CD4-positive, alpha-beta T cell treated with Interleukin-1 beta for 1 hour (primary cell): ENCODE measurements at places on chromosomes 6 and 20.

DNA sequence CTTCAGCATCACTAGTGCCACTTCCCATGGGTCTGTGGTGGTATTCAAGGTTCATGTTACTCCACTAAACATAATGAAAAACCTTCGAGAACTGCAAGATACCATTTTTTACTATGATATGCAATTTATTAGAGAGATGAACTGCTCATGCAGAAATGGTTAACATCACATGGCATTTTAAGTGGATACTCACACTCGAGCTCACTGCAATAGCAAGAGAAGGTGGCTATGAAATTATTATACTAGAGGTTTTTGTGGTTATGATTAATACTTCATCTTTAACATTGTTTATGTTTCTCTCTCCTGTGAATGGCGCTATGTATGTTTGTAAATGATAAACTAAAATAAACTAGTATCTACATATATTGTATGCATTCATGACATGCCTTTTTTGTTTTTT is 35.1 kb downstream of the SCAF8 start:
- DNase-seq = no peak

DNA sequence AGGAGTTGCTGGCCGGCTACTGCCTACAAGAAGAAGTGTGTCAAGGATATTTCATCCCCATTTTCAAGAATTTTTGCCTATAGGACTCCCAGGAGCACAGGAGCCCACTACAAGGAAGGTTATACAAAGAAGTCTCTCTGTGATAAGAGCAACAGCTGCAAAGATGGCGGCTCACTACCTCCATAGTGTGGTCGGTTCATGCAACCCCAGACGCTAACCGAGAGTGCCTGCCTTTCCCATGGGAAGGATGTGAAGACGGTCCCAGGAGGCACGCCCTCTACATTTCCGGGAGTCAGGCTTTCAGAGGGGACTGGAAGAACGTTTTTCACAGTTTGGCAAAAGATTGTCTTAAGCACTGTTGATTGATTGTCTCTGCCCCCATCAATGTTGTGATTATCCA is 816.3 kb downstream of the QKI start:
- DNase-seq = no peak

GRCh38 chr6:105993341-105994117 is 92.6 kb upstream of the PRDM1 start:
- DNase-seq = no peak

- no peak for DNase-seq
Measured at GRCh38 chr6:153102605-153103318, 28.3 kb downstream of the RGS17 start.

GRCh38 chr6:15544321-15544900 is 118.4 kb downstream of the DTNBP1 start:
- DNase-seq = no peak

- DNase-seq = no peak
Measured at GRCh38 chr6:47407300-47408281, 70.0 kb upstream of the CD2AP start.

DNA sequence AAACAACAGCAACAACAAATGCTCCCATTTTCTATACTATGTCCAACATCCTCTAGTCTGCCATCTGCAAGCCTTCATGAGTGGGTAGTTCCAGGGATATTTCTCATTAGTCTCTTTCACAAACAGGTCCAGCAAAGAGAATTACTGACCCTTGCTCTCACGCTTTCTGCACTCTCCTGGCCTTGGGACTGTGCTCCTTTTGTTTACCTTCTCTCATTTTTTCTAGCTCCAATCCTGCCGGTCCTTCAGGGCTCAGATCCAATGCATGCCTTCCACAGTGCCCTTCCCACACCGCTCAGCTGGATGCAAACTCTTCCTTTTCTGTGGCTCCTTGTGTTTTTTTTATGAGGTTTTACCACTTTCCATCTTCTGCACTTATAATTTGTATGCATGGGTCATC is 47.2 kb downstream of the ADTRP start:
- no peak for DNase-seq

DNA sequence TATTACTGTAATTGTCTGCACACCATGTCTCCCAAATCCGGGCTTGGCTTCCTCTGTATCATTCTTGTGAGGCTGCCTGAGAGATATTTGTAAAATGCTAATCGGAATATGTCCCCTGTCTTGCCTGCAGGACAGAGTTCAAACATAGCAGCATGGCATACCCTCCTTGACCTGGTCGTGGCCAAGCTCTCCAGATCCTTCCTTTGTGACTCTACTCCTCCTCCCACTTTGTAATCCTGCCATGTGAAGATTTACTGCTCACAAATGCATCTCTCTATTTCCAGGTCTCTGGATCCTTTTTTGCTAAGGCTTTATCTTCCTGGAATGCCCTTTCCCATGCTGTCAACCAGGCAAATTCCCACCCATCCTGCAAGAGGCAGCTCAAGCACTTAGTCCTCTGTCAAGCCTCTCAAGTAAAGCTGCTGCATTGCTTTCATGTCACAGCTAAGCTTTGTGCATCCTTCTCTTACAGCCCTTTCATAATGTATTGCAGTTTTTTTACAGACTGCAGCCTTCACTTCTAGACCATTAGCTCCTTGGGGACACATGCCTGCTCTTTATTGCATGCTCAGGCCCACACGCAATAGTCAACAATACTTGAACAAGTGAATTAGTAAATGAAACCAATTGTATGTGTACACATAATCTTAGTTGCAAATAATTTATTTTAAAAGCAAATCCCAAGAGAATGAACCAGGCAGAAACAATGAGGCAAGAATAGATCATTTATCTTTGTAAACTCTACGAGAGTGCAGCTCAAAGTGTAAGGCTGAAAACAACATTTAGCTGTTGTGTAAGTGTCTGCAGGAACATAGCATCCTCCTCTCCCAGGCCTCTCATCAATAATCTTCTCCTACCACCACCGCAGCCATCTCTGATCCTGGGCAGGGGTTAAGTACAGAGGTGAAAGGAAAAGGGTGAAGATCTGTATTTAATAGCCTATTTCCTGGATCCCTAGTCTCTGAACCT is 45.8 kb downstream of the HIVEP2 start:
- no peak for DNase-seq

DNA sequence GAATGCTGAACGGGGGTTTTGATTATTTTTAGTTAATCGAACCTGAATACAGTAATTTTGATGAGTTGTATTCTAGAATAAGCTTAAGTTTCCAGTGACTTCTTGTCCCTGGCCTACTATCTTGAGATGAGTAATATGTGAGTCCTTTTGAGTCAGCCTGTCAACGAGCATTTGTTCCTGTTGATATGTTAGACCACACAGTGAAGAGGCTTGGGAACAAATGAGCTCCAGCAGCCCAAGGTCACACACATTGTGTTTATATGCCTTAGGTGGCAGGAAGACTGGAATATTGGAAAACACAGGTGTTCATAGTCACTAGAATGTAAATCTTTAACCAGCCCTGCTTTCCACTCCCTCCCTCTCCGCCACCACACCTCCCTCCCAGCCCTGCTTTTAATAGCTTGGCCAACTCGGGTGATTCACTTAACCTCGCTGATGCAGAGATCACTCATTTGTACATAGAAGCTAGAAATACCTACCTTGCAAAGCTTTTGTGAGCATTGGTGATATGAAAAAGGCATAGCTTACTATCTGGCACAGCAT is 9.1 kb downstream of the SMPDL3A start:
- no peak for DNase-seq

GRCh38 chr20:19824861-19825260 is 66.8 kb downstream of the RIN2 start:
- DNase-seq = no peak

GRCh38 chr6:37868447-37868825 is 48.9 kb downstream of the ZFAND3 start:
- no peak for DNase-seq

- no peak for DNase-seq
Measured at GRCh38 chr20:6348908-6349307, 226.1 kb upstream of the FERMT1 start.

GRCh38 chr6:126941751-126942150 is 176.7 kb upstream of the RSPO3 start:
- DNase-seq = no peak

DNA sequence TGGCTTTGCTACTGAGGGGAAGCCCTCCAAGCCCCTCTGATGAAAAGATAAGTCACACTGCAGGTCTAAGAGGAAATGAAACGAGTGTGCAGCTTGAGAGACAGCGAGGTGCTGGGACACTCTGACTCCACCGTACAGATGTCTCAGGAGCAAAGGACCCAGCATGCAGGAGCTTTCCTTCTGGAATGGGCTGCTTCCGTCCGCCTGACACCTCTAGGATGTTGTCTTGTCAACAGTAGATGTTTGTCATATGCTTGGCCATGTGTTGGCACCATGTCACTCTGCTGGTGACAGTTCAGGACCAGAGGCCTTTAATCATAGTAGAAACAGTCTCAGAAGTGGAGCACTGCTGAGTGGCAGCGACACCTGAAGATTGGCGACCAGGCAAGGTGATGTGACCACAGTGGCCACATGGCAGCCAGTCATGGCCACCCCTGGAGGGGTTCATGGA is 46.7 kb downstream of the SLC24A3 start:
- no peak for DNase-seq

- DNase-seq = no peak
Measured at GRCh38 chr20:53827292-53828087, 233.9 kb upstream of the ZNF217 start.

DNA sequence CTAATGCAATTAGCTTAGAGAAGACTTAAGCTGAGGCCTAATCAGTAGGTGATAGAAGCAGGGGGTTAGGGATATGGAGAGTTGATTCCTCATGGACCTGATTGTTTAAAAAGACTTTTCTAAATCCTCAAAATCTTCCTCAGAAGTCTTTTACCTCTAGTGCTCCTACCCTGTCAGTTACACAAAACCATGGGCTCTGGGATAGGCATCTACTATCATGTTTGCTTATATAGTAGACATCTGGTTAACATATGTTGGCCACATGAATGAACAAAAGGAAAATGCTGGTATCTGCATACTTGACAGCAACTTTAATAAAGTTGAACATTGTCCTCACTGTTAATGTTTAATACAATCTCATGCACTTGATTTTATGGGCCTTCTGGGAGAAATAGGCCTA is 61.5 kb upstream of the FKBP1C start:
- DNase-seq = no peak

DNA sequence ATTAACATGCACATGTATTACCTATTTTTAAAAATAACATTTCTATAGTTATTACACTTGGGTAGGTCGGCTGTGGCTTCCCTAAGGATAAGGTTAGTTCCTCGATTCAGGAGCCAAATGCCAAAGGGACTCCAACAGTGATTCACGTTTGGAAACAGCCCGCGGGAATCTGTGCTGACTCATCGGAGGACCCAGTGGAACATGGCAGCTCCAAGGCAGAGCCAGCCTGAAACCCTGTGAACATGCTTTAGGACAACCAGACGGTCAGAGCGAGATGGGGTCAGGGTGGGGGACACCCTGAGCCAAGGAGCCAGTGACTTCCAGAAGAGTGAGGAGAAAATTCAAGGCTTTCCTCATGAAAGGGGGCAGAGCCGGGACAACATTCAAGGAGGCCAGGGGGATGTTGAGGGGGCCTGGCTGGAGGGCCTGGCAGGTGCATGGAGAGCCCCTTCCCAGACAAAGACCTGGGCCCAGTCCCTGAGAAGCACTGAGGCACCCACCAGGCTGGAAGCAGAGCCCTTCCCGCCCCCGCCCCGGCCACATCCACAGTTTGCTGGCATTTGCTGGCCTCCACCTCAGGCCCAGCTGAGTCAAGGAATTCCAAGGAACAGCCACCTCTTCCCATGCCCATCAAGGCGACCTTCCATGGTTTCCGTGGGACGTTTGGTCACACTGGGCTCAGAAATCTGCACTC is 133.2 kb downstream of the SNX5 start:
- DNase-seq = no peak
